Fibroblast of upper back skin (primary cell): ENCODE measurements at places on chromosomes 2 and 18.

DNA sequence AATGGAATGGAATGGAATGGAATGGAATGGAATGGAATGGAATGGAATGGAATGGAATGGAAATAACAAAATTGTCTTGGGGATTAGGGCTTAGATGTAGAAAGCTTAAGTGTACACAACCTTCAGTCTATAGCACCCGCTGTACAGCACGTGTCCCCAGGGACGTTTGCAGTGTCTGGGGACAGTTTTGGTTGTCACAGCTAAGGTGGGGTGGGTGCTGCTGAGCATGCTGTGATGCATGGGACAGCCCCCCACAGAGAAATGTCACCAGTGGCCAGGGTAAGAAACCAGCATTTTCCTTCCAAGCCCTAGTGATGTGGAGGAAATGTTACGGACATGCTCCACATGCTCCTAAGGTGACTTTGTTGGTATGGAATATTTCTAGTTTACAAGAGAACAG, 70.8 kb downstream of the SH3RF3 start:
- DNase-seq = no peak

GRCh38 chr2:226256709-226257376, 542.8 kb downstream of the IRS1 start:
- DNase-seq = peak; percentile 12

GRCh38 chr2:203201426-203201825, 37.4 kb upstream of the CYP20A1 start:
- no peak for DNase-seq

GRCh38 chr2:185862657-185863398, 124.2 kb downstream of the FSIP2 start:
- no peak for DNase-seq

GRCh38 chr2:171483793-171484192, 38.5 kb upstream of the CYBRD1 start:
- DNase-seq = no peak

GRCh38 chr2:73341039-73341438, 44.6 kb upstream of the ALMS1 start:
- no peak for DNase-seq

- no peak for DNase-seq
Measured at GRCh38 chr18:78965260-78965659, 14.4 kb upstream of the SALL3 start.
